ENCODE measurements at places on chromosomes 3 and 15.

DNA sequence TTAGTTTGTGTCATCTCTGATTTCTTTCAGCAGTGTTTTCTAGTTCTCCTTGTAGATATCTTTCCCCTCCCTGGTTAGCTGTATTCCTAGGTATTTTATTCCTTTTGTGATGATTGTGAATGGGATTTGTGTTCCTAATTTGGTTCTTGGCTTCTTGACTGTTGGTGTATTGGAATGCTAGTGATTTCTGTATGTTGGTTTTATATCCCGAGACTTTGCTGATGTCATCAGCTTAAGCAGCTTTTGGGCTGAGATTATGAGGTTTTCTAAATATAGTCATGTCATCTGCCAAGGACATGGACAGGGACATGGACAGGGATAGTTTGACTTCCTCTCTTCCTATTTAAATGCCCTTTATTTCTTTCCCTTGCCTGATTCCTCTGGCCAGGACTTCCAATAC lies 35.8 kb downstream of the MYO9A start:
- DNase-seq, result no peak

DNA sequence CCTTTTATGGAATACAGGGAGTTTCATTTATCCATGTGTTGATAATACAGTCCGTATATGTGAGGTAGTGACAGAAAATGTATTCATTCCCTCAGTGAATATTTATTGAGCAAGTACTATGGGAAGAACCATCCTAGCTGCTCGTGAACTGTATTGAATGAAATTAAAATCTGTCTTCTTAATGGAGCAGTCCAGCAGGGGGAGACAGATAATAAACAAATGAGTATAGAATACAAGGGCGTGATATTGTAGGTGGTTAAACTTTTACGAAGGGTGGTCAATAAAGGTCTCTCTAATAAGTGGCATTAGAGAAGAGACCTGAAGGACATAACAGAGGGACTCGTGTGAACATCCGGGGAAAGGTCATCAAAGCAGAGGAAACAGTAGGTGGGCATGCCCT lies 62.7 kb upstream of the OSTN start:
- peak; percentile 31 for DNase-seq

DNA sequence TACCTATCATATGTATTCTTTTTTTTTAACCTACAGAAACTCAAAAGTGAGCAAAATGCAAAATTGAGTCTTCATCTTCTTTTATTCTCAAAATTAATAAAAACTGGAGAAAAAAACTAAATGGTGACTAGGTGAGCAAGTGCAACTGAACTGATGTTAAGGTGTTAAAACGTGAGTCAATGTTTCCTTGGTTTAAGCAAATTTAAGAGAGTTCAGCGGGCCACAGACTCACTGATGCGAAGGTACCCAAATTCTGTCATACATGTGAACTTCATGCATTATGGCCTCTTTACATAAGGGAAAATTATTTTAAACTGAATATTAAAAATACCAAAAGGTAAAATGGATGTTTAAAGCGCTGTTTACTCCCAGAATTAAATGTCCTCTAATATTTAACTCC lies 206.6 kb downstream of the FOXP1 start:
- DNase-seq, result no peak

- no peak for DNase-seq
These were observed 32.3 kb upstream of the SYNPR start for GRCh38 chr3:63245726-63246241.

DNA sequence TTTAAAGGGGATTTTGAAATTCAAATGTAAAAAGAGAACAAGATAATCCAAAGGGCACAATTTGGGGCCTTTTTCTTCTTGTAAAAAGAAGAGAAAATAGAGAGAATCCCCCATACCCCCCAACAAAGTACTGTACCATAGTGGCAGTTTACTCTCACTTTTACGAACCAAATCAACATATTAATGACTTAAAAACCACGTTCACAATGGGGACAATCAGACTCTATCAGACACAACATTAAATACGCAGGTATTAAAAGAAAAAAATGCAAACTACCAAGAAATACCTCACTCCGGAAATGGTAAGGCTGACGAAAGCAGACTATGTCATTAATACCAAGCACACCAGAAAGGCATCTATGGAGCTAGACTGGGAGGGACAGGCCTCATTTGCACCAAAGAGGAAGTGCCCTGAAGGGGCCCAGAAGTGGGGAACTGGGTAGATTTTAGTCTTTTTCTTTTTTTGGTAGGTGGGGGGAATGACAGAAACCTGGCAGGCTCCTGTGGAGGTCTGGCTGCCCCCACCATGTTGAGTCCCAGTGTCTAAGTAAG lies 134.3 kb downstream of the TIGIT start:
- DNase-seq, result no peak

DNA sequence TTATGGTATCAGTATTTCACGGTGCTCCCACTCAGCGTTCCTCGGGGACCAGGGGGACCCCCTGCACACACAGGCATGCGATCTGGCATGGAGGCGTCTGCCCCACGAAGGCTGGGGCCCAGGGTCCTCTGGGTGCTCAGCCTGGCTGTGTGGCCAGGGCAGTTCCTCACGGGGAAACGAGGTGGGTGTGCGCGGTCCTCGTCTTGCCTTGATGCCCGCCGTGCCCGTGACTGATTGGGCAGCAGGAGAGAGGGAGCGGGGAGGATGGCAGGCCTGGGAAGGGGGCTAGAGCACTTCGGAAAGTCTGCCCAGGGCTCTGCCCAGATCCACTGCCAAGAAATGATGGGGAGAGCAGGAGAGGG lies 10.9 kb downstream of the LINGO1 start:
- no peak for DNase-seq

DNA sequence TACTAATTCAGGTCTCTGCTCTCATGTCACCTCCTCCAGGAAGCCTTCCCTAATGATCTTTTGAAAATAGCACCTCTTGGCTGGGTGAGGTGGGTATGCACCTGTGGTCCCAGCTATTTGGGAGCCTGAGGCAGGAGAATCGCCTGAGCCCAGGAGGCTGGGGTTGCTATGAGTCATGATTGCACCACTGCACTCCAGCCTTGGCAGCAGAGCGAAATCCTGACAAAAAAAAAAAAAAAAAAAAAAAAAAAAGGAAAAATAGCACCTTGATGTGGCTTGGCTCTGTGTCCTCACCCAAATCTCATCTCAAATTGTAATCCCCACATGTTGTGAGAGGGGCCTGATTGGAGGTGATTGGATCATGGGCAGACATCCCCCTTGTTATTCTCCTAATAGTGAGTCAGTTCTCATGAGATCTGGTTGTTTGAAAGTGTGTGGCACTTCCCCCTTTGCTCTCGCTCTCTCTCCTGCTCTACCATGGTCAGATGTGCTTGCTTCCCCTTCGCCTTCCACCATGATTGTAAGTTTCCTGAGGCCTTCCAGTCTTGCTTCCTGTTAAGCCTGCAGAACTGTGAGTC lies 11.2 kb upstream of the RNU6-1 start:
- no peak for DNase-seq

GRCh38 chr15:52317688-52318087 lies 22.1 kb upstream of the MYO5C start:
- DNase-seq, result no peak

GRCh38 chr15:33198541-33198940 lies 4.0 kb upstream of the FMN1 start:
- DNase-seq, result no peak

GRCh38 chr3:125202197-125202596 lies 10.4 kb downstream of the SLC12A8 start:
- peak; percentile 29 for DNase-seq

DNA sequence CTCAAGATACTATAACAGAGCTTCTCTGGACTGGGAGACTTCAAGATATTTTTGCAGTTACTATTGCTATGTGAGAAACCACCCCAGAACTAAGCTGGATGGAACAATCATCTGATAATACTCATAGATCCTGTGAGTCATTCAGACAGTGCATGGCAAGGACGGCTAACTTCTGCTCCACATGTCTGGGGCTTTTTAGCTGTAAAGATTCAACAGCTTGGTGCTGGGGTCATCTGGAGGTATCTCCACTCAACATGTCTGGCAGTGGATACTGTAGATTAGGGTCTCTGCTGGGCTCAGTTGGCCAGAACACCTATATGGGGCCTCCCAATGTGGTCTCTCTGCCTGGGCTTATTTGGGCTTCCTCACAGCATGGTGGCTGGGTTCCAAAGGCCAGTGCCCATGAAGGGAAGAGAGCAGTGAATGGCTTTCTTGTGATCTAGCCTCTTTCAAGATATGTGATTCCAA lies 117.3 kb upstream of the SLC7A14 start:
- peak; percentile 89 for DNase-seq

DNA sequence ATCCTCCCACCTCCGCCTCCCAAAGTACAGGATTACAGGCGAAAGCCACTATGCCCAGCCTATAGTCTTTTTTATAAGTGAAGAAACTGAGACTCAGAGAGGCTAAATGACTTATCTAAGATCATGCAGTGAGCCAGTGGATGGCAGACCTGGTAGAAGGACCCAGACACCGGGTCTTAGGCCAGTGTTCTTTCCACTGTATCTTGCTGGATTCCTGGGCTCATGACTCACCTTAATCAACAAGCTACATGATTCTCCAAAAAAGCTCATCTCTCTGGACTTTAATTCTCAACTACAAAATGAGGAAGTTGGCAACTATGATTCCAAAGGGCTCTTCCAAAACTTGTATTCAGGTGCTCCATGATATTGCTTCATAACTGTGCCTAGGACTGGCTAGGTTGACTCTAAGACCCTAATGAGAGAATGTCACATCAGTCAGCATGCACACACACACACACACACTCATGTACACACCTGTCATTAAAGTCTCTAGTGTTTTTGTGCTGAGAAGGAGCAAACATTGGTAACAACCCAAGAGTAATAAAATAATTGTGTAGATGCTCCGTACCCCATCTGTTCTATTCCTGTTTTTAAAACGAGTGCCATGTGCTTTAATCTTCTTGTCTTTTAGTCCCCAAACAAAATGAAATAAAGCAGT lies 89.7 kb upstream of the SLC4A7 start:
- no peak for DNase-seq

DNA sequence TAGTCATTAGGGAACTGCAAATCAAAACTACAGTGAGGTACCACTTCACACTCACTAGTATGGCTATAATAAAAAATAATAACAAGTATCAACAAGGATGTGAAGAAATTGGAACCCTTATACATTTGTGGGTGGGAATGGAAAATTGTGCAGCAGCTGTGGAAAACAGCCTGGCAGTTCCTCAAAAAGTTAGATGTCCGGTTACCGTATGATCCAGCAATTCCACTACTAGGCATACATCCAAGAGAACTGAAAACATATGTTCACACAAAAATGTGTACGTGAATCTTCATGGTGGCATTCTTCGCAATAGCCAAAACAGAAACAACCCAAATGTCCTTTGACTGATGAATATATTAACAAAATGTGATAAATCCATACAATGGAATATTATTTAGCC lies 187.9 kb upstream of the LYSMD4 start:
- DNase-seq, result no peak

GRCh38 chr3:123297627-123297899 lies 95.8 kb downstream of the SEC22A start:
- no peak for DNase-seq

GRCh38 chr15:90184786-90185704 lies 16.1 kb upstream of the SEMA4B start:
- peak; percentile 32 for DNase-seq

DNA sequence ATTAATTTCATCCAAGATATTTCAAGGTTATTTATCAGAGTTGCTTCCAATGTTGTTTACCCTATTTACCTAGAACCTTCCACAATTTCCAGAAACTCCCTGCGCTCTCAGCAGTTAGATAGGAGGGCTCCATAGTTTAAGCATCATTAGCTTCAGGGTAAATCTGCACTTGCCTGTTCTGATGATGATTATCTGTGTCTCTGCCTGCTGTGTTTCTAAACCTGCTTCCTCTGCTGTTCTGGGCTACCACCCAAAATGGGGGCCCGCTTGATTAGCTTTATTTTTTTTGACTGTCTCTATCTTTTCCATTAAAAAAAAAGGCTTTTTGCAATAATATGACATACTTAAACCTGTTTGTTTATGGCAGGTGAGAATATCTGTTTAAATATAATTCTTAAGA lies 472.4 kb downstream of the DIPK2A start:
- DNase-seq, result no peak

GRCh38 chr15:65085990-65086679 lies 9.6 kb downstream of the KBTBD13 start:
- DNase-seq, result no peak

DNA sequence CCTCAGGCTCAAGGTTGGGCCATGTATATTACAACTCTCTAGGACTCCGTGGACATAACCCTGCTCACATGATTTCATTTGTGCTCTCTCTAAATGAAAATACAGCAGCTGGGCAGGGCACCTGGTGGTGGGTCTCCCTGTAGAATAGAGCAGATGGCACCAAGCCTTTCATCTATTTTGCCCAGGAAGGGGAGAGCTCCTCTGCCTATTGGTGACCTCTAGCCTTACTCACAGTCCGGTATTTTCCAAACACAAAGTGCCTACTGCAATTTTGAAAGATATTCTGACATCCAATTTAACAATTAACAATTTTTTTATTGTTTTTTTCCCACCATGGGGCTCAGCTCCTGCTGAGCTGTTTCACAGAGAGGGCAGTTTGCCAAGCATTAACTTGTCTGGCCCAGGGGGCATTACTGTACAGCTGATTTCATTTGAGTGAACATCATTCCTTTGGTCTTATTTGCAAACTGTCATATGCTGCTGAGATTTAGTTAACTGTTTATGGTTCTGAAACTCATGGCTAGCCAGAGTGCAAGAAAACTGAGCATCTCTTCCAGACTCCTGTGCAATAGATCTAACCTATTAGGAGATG lies 474.0 kb downstream of the EPHB1 start:
- DNase-seq, result no peak

DNA sequence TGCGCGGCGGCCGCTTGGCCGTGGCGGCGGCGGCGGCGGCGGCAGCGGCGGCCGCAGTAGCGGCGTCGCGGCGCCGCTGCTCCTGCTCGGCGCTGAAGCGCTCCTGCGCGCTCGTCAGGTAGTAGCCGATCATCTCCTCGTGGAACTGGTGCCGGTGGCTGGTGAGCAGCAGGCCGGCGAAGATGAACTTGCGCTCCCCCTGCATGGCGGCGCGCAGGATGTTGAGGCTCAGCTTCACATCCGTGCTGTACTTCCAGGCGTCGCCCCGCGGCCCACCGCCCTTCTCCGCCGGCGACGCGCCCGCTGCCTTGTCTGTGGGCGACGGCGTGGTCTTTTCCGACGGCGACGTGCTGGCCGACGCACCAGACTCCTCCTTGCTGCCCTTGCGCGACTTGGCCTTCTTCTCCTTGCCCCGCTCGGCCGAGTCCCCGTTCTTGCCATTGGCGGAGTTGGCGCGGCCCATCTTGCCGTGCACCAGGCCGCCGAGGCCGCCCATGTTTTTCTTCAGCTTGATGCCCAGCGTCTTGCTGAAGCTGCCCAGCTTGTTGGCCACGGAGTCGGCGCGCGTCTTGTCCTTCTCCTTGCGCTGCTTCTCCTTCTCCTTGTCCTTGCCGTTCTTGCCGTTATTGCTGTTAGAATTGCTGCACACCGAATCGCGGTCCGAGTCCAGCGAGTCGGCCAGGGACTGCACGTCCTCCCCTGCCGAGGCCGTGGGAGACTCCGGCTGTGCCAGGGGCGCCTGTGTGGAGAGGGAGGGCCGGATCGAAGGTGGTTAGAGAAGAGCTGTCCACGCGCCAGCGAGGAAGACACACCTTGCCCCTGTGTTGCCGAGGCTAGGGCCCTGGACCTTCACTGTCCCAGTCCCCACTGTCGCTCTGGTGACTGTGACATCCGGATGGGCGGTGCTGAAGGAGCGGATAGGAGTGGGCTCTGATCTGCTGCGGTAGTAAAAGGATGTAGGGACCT lies 157.6 kb downstream of the KLF13 start:
- DNase-seq, result no peak

GRCh38 chr15:68001811-68002210 lies 52.3 kb upstream of the PIAS1 start:
- no peak for DNase-seq

Measured in astrocyte of the spinal cord (primary cell).